ENCODE measurements at places on chromosomes 7 and 10. TPM values are rescaled to one million over a fixed set of nuclear protein-coding genes. Genes with fewer than 3 reads are reported as not detected.

The ZCWPW1 gene
- total RNA-seq, result 4.1 TPM

DNA sequence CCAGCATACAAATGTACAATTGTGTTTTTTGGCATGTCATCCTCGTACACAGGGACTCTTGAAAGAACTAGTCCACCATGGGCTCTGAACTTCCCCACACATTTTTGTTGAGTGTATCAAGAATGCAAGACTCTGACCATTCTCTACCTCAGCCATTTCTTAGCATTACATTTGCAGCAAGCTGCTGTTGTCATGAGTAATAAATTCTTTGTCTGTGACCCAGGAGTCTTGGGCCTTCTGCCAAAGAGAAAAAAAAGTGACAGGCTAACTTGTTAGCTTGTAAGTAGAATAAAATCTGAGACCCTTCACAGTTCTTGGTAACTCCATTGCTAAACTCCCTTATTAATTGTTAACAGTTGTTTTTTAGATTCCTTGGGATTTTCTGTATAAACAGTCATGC is 542.3 kb upstream of the MBL2 start:
- no peak overlapping the region for H3K4me3 ChIP-seq
- no peaks in the 10 kb centered on the region for H3K4me1 ChIP-seq
- H3K27ac ChIP-seq, result no peak overlapping the region
- H3K36me3 ChIP-seq, result no peaks in the 10 kb centered on the region

DNA sequence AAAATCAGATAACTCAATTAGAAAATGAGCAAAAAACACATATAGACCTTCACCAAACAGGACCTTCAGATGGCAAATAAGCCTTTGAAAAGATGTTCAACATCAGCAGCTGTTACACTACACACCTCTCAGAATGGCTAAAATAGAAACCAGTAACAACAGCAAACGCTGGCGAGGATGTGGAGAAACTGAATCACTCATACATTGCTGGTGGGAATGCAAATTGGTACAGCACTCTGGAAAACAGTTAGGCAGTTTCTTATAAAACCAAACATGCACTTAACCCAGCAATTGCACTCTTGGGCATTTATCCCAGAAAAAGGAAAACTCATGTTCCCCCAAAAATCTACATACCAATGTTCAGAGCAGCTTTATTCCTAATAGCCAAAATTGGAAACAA is 37.7 kb upstream of the SMARCD3 start:
- no peak overlapping the region for H3K4me3 ChIP-seq
- no peak for DNase-seq
- no peaks in the 10 kb centered on the region for H3K36me3 ChIP-seq

GRCh38 chr10:60532696-60533468 is 143.2 kb upstream of the ANK3 start:
- H3K36me3 ChIP-seq, result no peaks in the 10 kb centered on the region
- no peak overlapping the region for H3K27ac ChIP-seq
- no peaks in the 10 kb centered on the region for H3K27me3 ChIP-seq
- H3K4me1 ChIP-seq, result no peaks in the 10 kb centered on the region

DNA sequence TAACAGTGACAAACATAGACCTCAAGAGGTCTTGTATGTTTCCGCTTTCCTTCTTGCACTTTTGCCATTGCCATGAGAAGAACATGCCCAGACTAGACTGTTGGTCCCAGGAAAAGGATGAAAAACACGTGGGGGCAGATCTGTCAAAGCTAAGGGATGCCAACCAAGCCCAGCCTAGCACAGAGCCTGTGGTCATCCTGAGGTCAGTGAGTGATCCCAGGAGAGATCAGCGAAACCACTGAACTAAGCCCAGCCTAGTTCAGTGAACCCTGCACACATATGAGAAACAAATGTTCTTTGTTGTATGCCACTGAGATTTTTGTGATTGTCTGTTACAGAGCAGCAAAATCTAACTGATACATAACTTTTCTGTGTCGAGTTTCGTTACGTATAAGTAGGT is 718.8 kb downstream of the MAGI2 start:
- no peak overlapping the region for H3K27ac ChIP-seq
- no peak overlapping the region for H3K4me3 ChIP-seq
- no peaks in the 10 kb centered on the region for H3K4me1 ChIP-seq
- H3K27me3 ChIP-seq, result no peaks in the 10 kb centered on the region

GRCh38 chr7:137747359-137748031 is 99.3 kb downstream of the DGKI start:
- H3K27ac ChIP-seq, result no peak overlapping the region
- no peaks in the 10 kb centered on the region for H3K4me1 ChIP-seq
- no peak overlapping the region for H3K4me3 ChIP-seq
- DNase-seq, result no peak
- peaks cover 2% of the 10 kb centered on the region for H3K27me3 ChIP-seq

All from left lung (tissue), 14 donors.